Transverse colon (tissue), 4 donors: ENCODE measurements at places on chromosomes 5 and 9. TPM values are rescaled to one million over a fixed set of nuclear protein-coding genes. Genes with fewer than 3 reads are reported as not detected.

DNA sequence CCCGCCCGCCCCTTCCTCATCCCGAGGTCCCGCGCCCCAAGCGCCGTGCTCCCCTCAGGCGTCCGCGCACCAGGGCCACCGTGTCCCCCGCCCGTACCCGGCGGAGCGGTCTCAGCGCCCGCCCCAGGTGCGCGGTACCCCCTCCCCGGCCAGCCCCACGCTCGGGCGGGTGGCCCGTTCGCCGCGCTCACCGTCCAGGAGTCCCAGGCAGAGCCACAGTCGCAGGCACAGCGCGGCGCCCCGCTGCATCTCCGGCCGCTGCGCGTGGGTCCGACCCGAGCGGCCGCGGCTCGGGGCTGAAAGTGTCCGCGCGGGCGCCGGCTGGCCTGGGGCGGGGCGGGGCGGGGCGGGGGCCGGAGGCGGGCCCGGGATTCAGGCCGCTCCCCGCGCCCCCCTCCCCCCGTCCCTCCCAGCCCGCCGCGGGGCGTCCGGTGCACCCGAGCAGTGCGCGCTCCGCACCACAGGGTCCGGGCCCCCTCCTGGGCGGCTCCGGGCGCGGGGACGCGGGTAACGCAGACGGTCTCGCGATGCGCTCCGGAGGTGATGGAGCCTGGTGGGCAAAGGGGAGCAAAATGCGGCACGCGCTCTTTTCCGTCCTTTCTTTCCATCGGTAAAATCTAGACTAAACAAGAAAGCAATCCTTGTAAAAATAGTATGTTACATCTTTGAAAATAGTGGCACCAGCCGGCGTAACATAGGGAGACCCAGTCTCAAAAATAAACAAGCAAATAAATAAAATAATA lies at the start of gene FLT4:
FLT4 (minus strand) TSS at position 304 of the 743 bp plus-strand sequence; CDS start at position 249, 55 bp downstream.
- no peak for DNase-seq

GRCh38 chr5:157516006-157516405 lies 56.0 kb downstream of the NIPAL4 start:
- DNase-seq: no peak

DNA sequence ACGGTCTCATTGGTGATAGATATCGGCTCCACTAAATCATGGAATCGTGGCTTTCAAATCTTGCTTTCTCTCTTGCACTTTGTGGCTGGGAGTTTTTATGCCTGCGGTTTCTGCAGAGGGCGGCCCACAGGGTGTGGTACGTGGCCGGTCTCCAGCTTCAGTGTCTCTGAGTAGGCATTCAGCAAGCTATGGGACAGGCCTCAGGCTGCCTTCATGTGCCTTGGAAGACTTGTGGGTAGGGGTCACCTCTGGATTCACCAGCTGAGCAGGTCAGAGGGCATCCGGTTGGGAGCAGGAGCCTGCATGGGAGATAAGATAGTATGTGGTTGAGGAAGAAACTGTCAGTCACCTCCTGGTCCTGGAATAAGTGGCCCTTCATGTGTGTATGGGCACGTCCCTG lies 47.7 kb downstream of the AMBP start:
- no peak for DNase-seq

DNA sequence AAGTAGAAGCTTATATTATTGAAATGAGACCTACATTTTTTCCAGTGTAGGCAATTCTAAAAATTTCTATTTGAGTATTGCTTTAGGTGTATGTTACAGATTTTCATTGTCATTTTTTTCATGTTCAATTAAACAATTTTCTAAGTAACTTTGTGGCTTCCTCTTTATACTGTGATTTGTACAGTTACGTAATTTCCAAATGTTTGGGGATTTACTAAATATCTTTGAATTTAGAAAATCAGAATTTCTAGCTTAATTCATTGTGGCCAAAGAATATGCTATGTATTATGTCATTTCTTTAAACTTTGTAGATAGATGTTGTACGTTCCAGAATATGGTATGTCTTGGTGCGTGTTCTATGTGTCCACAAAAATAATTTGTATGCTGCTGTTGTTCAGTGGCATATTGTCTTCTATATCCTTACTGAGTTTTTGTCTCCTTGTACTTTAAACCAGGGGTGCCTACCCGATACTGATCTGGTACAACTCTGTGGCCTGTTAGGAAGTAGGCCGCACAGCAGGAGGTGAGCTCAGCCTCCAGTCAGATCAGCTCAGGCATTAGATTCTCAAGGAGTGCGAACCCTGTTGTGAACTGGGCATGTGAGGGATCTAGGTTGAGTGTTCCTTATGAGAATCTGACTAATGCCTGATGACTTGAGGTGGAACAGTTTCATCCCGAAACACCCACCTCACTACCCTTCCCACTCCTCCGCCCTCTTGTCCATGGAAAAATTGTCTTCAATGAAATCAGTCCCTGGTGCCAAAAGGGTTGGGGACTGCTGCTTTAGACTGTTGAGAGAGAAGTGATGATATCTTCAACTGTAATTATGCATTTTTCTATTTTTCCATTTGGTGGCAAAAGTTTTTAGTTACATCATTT lies 63.5 kb downstream of the UBE2R2 start:
- DNase-seq: no peak

DUSP1 gene
- total RNA-seq: 515 TPM

GIN1 gene
- total RNA-seq: not detected
